ENCODE measurements at places on chromosomes 5 and 9.

DNA sequence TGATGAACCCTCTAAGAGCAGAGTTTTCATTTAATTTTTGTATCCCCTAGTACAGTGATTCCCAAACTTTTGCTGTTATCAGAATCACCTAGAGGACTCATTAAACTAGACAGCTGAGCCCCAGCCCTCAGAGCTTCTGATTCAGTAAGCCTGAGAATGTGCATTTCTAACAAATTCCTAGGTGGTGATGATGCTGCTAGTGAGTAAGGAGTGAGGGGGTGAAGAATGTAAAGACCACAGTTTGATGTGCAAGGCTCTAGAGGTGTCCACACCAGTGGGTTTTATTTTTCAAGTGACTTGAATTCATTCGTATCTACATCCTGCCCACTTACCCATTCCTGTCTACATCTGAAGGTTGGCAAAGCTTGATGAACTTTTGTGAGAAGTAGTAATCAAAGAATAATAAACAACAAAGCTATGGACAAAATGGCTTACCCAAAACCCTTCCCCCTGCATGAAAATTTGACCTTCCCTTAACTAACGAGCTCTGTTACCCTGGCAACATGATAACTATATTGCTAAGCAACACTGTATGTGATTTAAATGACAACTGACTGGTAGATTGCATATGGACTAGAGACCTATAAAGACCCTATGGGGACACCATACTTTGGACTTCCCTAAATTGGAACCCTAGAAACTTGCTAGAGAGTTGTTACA lies 35.2 kb downstream of the DTWD2 start:
- no peak for DNase-seq

DNA sequence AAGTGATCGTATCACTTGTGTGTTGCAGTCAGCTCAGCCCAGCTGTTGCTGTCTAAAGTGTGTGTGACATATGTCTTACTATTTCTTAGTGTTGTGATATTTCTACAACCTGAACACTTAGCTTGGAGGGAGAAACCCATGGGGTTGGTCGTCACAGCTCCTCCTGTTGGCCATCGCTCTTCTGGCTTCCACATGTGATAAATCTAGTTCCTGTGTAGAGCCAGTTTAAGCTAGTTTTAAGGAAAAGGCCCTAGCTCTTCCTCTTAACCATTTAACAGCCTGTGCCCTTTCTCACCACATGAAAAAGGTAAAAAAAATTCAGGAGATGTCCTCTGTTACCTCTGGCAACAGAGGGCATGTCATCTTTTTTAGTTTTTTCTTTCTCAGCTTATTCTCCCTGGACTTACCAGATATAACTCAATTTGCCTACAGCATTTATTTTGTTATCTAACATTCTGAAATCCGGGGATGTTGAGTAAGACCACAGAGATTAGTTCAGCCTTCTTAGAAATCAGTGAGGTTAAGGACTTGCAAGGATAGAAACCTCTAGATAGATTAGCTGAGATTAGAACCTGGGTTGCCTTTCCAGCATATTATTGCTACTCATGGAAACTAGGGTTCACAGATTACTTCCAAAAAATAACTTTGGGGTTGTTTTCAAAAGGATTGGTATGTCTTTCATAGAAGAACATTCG lies 100.4 kb downstream of the GAPVD1 start:
- DNase-seq, result no peak

GRCh38 chr5:53820802-53821171 lies 260.3 kb downstream of the NDUFS4 start:
- no peak for DNase-seq

- no peak for DNase-seq
Measured at GRCh38 chr5:113081881-113082546, 105.4 kb downstream of the DCP2 start.

DNA sequence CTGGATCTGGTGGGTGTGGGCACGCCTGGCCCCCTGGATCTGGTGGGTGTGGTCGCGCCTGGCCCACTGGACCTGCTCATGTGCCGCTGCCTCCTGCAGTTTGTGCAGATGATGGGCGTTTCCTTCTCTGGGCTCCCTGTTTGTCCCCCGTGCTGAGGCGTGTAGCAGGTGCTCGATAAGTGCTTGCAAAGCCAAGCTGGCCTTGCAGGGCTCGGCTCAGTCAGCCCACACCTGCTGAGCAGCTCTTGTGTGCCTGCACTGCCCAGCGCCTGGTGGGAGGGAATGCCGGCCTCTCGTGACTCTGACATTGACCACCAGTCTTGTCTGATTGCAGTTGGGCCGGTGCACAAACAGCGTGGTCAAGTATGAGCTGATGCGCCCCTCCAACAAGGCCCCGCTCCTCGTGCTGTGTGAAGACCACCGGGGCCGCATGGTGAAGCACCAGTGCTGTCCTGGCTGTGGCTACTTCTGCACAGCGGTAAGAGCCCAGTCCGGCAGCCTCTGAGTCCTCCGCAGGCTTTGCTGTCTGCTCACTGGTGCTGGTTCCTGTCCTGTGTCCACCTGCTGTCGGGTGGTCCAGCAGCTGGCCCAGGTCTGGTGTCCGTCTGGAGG lies 102.7 kb upstream of the CACNA1B start:
- DNase-seq, result no peak

GRCh38 chr9:99265691-99266090 lies 43.6 kb downstream of the SEC61B start:
- DNase-seq, result no peak

GRCh38 chr9:118643118-118643517 lies 726.1 kb downstream of the BRINP1 start:
- DNase-seq, result no peak

- no peak for DNase-seq
Measured at GRCh38 chr9:136137321-136138265, 18.9 kb upstream of the TMEM250 start.

DNA sequence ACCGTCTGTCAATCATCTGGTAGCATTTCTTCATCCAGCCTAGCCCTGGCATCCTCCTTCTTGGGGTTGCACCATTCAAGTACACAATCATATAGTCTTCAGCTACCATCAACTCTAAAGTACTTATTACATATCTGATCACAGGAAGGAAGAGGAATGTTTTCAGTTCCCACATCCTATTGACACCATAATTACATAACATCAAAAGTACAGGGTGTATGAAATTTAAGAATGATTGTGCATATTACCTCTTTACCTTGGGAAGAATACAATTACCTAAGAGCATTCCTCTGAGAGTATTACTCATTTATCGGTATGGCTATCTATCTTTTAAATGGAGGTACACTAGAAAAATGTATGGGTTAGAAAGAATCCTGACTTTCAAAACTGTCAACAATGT lies 126.8 kb upstream of the PCA3 start:
- DNase-seq, result no peak

DNA sequence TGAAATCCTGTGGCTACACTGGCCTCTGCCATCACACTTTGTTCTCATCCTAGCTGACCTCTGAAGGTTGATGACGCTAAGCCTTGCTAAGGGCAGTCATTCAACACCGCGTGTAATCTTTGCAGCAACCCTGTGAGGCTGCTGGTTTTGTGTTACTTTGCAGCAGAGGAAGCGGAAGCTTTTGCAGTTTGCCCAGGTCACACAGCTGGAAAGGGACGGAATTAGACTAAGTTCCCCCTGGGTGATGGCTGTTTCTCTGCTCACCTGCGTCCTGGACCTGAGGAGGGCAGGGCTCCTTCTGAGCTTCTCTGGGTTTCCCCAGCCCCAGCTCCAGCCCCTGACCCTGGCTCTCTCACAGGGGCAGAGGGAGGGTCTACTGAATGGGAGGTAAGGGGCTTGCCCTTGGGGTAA lies 7.3 kb upstream of the SLC25A51 start:
- no peak for DNase-seq
